Esophagus squamous epithelium (tissue), 5 donors: ENCODE measurements at places on chromosomes 6 and 20.

GRCh38 chr20:47396762-47397476, 40.4 kb upstream of the ZMYND8 start:
- no peak for DNase-seq

GRCh38 chr20:18440403-18440802, 26.4 kb downstream of the DZANK1 start:
- DNase-seq: no peak

GRCh38 chr6:161152527-161152862, 121.4 kb downstream of the AGPAT4 start:
- DNase-seq: no peak

DNA sequence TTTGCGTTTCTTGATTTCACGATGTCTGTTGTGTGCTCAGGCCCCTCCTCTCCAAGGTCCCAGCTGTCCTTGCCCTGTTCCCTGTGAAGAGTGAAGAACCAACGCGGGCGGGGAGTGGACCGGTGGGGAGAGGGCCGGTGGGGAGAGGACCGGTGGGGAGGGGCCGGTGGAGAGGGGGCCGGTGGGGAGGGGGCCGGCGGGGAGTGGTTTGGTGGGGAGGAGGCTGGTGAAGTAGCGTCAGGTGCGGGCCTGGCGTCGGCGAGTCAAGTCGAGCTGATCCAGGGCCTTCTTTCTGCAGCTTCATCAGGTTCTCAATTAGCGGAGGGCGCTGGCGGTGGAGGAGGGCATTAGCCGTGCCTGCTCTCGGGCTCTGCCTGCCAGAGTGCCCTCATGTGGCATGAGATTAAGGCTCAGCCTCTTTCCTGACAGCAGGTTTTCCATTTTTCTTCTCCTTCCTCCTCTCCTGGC, 21.2 kb upstream of the BHLHE23 start:
- DNase-seq: no peak

DNA sequence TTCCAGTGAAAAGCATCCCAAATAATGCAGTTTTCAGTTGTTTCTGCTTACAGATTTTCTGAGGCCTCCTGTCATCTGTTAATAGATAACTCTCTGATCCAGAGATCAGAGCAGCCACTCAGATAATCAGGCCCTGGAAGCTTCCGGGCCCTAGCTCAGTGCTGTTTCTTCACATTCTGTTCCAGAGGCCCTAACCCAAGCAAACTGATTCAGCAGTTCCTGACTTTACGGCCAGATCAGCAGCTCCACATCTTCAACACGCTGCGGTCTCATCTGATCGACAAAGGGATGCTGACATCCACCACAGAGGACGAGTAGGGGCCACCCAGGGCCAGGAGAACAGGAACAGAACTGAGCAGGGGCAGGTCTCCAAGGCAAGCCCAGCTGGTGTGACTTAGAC, 63.1 kb downstream of the CDS2 start:
- no peak for DNase-seq

DNA sequence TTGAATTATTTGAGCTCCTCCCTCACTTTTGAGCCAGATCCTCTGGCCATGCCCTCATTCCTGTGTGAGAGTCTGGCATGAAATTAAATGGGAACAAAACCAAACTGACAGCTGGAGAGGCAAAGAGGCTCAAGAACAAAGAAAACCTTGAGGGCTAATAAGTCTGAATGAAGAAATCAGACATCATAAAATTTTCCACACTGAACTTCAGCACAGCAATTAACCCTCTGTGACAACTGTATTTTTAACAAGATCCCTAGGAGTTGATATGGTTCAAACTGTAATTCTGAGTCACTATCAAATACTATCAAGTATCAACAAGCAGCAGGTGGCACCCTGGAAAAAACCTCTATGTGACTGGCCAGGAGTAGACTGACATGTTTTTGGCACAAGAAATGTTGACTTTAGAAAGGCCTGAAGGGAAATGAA, 109.4 kb upstream of the EMILIN3 start:
- no peak for DNase-seq

DNA sequence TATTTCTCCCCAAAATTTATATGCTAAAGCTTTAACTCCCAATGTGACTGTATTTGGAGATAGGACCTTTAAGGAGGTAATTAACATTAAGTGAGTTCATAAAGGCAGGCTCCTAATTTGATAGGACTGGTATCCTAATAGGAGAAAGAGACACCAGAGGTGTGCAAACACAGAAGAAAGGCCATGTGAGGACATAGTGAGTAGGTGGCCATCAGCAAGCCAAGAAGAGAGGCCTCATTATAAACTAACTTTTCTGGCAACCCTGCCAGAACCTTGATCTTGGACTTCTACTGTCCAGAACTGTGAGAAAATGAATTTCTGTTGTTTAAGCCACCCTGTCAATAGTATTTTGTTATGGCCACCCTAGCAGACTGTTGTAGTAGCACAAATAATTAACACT, 177.9 kb upstream of the FUT9 start:
- DNase-seq: no peak

DNA sequence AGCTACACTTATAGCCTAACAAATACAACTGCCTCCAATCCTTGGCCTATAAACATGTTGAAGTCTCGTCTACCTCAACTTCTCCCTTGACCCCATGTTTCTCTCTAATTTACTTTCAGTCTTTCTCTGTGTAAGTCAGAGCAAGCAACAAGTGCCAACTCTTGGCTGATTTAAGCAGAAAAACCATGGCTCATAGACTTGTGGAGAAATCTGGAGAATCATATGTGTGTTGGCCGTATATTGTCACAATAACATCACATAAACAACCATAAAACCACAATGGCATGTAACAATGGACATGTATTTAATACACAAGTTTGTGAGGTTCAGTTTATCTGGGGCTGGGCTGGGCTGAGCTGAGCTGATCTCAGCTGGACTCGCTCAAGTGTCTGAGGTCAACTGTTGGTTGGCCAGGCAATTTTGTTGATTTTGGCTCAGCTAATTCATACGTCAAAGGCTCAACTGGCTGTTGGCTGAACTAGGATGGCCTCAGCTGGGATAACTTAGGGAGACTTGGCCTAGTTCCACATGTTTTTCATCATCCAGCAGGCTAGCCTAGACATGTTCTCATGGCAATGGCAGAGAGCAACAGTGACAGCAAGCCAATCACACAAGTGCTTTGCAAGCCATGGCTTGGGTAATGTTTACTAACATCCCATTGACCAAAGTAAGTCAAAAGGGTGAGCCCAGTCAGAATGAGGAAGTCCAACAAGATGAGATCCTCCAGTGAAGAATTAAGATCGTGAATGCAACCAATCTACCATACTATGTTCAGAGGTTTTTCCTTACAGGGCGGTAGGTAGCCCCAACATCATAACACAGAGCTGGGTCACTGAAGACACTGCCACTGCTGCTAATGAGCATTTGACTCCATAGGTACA, 12.9 kb upstream of the TBC1D22B start:
- no peak for DNase-seq

GRCh38 chr6:28003661-28004060, 46.6 kb downstream of the OR2B6 start:
- DNase-seq: no peak

- DNase-seq: no peak
Observed at GRCh38 chr6:68868646-68869045, 233.6 kb downstream of the ADGRB3 start.

DNA sequence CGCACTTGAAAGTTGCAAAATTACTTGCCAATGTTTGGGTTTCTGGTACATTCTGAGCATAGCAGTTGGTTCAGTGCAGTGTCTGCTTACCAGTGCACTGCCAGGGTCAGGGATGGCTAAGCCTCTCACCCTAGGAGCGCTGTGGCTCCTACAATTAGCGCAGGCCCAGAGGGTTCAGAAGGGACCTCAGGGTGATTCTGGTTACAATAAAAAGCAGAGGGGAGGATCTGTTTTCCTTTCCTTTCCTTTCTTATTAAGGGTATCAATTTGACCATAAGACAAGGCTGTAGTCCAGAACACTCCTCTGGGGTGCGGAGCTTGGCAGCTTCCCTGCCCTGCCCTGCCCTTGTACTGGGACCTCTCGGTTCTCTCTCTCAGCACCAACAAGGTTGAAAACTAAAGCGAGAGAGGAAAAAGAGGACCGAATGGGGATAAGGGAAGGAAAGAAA, 2.6 kb downstream of the MAFB start:
- no peak for DNase-seq

DNA sequence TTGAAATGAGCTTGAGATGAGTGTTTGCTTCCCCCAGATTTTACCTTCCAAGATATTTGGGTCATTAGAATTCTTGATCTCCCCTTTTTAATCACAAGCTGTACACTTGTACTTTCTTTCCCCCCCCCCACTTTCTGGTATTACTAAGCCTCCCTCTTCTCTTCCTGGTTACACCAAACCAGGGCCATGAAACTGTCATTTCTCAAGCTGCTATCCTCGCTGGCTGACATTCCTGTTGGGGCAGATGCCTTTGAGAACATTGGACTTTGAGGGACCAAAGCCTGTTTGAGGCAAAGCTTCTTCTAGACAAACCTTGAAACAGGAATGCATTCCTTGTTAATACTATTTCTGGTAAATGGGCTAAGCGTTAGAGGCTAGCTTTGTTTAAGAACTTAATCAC, 32.3 kb upstream of the MAP3K7 start:
- no peak for DNase-seq

DNA sequence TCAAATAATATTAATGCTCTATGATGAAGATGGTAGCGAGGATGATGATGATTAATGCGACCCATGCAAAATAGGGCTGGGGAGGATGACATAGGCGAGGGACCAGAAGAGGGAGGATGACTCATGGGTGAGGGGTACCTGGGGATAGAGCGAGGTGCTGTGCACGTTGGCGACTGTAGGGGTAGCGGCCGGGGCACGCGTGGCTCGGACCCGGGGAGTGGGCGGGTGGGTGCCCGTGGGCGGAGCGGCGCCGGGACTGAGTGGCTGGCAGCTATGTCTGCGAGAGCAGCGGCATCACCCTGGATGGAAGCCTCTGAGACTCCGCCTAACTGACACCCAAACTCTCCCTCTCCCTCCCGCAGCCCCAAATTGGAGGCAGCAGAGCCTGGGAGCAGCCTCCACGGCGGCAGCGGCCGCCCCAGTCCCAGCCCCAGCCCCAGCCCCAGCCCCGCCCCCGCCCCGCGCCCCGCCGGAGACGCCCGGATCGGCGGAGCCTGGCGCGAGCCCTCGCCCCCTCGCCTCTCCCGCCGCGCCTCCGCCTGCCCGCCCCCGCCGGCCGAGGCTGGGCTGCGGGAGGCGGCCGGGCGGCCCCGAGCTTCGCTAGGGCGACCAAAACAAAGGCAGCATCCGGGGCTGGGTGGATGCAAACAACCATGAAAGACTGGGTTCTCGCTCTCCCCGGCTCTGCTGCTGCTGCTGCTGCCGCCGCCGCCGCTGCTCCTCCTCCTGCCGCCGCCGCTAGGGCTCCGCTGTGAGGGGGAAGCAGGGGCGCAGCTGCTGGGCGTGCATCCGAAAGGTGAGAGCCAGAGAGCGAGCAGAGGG, at the start of gene RIMS1:
TSS of gene RIMS1 (plus strand) at position 367 of the 822 bp plus-strand sequence. CDS start 474 bp downstream, outside the sequence.
- no peak for DNase-seq

GRCh38 chr6:3797231-3798054, 45.9 kb upstream of the PXDC1 start:
- no peak for DNase-seq

DNA sequence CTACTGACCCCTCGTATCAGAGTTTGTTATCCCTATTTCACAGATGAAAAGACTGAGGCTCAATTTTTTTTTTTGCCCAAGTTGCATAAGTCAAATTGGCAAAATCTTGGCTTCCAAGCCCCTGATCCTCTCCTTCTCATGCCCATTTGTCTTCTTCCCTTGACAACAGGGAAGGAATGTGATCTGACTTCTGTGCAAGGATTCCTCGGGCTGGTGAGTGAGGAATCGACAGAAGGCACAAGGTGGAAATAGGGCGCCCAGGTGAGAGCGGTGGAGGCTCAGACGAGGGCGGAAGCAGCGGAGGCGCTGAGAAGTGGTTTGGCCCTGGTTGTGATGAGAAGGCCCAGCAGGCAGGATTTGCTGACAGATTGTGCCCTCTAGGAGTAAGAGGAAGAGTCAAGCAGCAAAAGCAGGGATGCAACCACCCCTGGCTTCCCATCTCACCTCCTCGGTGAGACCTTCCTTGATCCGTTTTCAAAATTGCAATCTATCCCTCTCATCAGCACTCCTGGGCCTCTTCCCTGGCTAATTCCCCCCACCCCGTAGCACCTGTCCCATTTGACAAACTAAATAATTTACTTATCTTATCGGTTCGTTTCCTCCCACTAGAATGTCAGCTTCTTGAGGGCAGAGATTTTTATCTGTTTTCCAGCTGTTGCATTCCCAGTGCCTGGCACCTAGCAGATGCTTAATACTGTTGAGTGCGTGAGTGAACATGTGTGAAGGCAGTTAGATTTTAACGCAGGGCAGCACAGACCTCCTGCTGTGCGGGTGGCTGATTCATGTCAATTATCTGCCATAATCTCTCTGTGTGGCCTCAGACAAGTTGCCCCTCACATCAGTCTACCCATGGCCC, 3.7 kb upstream of the SIRPA start:
- no peak for DNase-seq

GRCh38 chr6:9126878-9127560, 691.7 kb upstream of the SLC35B3 start:
- DNase-seq: no peak

GRCh38 chr6:152416652-152417051, 220.5 kb downstream of the SYNE1 start:
- no peak for DNase-seq

GRCh38 chr6:3296078-3296477, 37.3 kb downstream of the PSMG4 start:
- DNase-seq: no peak

DNA sequence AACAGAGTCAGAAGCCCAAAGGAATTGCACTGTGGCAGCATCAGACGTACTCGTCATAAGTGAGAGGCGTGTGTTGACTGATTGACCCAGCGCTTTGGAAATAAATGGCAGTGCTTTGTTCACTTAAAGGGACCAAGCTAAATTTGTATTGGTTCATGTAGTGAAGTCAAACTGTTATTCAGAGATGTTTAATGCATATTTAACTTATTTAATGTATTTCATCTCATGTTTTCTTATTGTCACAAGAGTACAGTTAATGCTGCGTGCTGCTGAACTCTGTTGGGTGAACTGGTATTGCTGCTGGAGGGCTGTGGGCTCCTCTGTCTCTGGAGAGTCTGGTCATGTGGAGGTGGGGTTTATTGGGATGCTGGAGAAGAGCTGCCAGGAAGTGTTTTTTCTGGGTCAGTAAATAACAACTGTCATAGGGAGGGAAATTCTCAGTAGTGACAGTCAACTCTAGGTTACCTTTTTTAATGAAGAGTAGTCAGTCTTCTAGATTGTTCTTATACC, 55.8 kb downstream of the VAPB start:
- DNase-seq: no peak

- no peak for DNase-seq
Observed at GRCh38 chr20:31790401-31790800, 28.8 kb upstream of the MYLK2 start.
